Karpas-422 (cell line): ENCODE measurements at places on chromosomes 5 and 9. TPM values are rescaled to one million over a fixed set of nuclear protein-coding genes. Genes with fewer than 3 reads are reported as not detected.

DNA sequence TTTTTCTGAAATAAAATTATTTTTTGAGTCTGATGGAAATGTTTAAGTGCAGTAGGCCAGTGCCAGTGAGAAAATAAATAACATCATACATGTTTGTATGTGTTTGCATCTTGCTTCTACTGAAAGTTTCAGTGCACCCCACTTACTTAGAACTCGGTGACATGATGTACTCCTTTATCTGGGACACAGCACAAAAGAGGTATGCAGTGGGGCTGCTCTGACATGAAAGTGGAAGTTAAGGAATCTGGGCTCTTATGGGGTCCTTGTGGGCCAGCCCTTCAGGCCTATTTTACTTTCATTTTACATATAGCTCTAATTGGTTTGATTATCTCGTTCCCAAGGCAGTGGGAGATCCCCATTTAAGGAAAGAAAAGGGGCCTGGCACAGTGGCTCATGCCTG, 39.2 kb downstream of the FXN start:
- no peak overlapping the region for H3K27ac ChIP-seq
- H3K4me3 ChIP-seq: no peak overlapping the region
- DNase-seq: no peak
- H3K36me3 ChIP-seq: no peaks in the 10 kb centered on the region

DNA sequence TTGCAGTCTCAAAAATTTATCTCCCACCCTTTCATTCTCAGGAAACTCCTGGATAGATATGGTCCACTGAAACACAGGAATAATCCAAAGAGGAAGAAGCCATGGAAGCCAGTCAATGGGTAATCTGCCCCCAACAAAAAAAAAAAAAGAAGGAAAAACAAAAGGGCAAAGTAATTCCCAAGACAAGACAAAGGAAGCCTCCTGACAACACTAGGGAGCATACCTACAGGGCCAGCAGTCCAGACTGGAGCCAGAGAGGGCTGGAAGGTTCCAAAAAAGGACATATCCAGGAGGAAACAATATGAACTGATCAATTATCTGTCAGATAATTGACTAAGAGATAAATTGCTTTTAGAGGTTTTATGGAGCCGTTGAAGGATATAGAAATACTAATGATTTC, 12.9 kb downstream of the FNIP1 start:
- DNase-seq: no peak
- H3K4me3 ChIP-seq: no peak overlapping the region
- no peak overlapping the region for H3K27ac ChIP-seq

- H3K4me1 ChIP-seq: no peaks in the 10 kb centered on the region
- H3K27me3 ChIP-seq: no peaks in the 10 kb centered on the region
- no peak overlapping the region for H3K27ac ChIP-seq
- no peak for DNase-seq
Measured at GRCh38 chr9:126153382-126153781, 173.2 kb upstream of the MVB12B start.

The CDH12 gene
- total RNA-seq: not detected in 2 replicates

The ZNF474 gene
- total RNA-seq: not detected in 2 replicates

The INSL4 gene
- not detected in 2 replicates for total RNA-seq

The HK3 gene
- not detected in 2 replicates for total RNA-seq

- no peak for DNase-seq
- no peaks in the 10 kb centered on the region for H3K27me3 ChIP-seq
- H3K4me3 ChIP-seq: no peak overlapping the region
- no peaks in the 10 kb centered on the region for H3K4me1 ChIP-seq
- H3K27ac ChIP-seq: no peak overlapping the region
Measured at GRCh38 chr5:18797222-18797621, 1163.0 kb downstream of the TAF11L14 start.

The SPACA9 gene
- 4.9 and 13.5 TPM in 2 replicates for total RNA-seq

DNA sequence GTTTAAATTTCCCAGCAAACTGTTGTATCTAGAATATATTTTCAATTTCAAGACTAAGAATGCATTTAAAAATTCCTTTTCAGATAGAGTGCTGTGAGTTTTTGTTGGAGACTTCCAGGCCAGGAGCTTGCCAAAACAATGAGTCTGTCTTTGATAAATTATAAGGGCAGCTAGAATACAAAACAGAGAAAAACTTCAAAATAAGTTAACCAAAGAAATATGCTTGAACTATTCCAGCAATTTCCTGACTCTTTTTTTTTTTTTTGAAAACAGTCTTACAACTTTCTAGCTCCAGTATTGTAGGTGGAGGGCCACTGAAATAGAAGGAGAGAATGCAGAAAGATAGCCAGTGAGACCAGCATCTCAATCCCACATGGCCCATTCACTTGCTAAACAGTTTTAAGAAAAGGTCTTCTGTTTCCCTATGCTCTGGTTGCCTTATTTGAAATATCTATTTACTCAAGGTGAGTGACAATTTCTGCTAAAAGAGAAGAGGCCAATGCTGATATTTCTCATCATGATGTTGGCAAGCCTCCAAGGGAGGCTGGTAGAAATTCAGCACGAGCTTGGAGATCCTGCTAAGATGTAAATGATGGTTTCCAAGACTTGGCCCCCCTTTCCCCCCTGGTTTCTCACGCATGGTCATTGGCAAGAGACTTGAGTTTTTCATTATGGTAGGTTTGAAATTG, 103.2 kb downstream of the USP20 start:
- DNase-seq: no peak
- H3K36me3 ChIP-seq: peaks cover 12% of the 10 kb centered on the region
- no peaks in the 10 kb centered on the region for H3K27me3 ChIP-seq
- no peak overlapping the region for H3K4me3 ChIP-seq

DNA sequence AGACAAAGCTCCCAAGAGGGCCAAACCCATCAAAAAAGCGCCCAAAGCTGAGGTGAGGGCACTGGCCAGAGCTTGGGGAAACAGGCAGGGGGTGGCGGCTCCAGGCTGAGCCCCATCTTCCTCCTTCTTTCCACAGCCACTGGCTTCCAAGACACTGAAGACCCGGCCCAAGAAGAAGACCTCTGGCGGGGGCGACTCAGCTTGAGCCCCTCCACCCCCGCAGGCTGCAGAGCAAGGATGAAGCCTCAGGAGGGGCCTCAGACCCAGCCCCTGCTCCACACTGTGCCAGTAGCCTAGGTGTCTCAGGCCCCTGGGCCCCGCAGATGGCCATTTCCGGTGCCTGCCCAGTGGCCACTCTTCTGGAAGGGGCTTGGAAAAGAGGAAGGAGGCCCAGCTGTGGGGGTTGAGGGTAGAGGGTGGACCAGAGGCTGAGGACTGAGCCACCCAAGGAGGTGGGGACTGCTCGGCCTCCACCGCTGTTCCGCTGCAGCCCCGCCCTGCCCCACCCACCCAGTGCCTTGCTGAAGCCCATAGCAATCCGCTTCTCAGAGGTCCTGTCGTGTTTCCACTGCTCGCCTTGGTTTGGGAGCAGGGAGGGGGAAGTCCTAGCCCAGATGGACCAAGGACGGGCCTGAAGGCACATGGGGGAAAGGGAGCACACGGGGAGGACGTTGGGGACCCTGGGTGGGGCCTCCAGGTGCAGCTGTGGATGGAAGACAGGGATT, 6.9 kb downstream of the REEP2 start:
- no peak overlapping the region for H3K4me3 ChIP-seq
- H3K27ac ChIP-seq: no peak overlapping the region
- no peaks in the 10 kb centered on the region for H3K36me3 ChIP-seq
- H3K27me3 ChIP-seq: no peaks in the 10 kb centered on the region

The MZB1 gene
- total RNA-seq: 28.8 and 31.0 TPM in 2 replicates

The LMX1B gene
- not detected in 2 replicates for total RNA-seq
